Peyer's patch (tissue), 4 donors: ENCODE measurements at places on chromosomes 7 and 10. TPM values are rescaled to one million over a fixed set of nuclear protein-coding genes. Genes with fewer than 3 reads are reported as not detected.
A peak's percentile ranks its signal among the peaks of the same experiment; 100 is the strongest.

Gene GOLGA7B
- 0.88 TPM for total RNA-seq

Gene SFR1
- 2.5 TPM for total RNA-seq

Gene PKD2L1
- not detected for total RNA-seq

DNA sequence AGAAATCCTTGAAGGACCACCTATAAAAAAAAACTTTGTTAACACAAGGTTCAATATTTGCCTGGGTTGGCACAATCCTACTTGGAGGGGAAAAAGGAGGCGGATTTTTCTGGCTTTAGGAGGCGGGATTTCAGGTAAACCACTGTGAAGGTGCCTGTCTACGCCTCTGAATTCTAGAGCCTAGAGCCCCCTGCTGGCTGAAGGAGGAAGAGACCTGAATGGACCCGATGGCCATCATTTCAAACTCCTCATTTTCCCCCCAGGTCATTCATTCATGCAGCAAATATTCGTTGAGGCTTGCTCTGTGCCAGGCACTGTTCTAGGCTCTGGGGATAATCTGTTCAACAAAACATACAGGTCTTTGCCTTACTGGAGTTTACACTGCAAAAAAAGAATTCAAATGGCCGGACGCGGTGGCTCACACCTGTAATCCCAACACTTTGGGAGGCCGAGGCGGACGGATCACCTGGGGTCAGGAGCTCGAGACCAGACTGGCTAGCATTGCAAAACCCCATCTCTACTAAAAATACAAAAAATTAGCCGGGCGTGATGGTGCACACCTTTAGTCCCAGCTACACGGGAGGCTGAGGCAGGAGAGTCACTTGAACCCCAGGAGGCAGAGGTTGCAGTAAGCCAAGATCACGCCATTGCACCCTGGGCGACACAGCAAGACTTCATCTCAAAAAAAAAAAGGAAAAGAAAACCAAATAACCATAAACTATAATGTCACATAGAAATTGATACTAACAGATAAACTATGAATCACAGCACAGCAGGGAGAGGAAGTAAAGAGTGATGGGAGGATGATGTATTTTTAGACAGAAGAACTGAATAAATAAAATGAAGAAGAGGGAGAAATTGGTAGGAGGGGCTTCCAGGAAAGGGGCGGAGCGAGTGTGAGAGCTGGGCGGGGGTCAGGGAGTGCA, 90.1 kb upstream of the NFE2L3 start:
- no peaks in the 10 kb centered on the region for H3K27me3 ChIP-seq
- peak; percentile 92 for DNase-seq
- H3K4me1 ChIP-seq: no peaks in the 10 kb centered on the region
- H3K36me3 ChIP-seq: no peaks in the 10 kb centered on the region

DNA sequence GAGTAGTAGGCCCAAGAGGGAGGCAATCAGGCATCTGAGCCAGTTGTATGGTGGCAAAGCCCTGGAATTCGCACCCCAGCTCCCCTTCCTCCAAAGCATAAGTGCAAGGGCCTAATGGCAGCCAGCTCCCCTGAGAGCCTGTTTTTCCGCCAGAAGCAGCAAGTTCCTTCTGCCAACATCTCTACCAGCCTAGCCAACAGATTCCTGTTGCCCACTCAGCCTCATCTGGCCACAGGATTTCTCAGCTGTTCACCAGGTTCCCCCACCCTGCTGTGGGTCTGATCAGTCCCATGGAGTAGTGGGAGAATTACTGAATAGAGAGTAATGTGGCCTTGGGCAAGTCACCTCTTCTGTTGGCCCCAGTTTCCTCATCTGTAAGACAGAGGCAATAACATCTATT, 186.2 kb upstream of the PDE1C start:
- H3K27me3 ChIP-seq: no peaks in the 10 kb centered on the region
- DNase-seq: no peak
- no peak overlapping the region for H3K27ac ChIP-seq
- no peaks in the 10 kb centered on the region for H3K4me1 ChIP-seq
- no peaks in the 10 kb centered on the region for H3K36me3 ChIP-seq
- no peak overlapping the region for H3K4me3 ChIP-seq

GRCh38 chr10:100888957-100889356, 23.8 kb upstream of the SLF2 start:
- H3K4me3 ChIP-seq: no peak overlapping the region
- no peaks in the 10 kb centered on the region for H3K27me3 ChIP-seq
- H3K36me3 ChIP-seq: no peaks in the 10 kb centered on the region
- H3K27ac ChIP-seq: no peak overlapping the region
- no peaks in the 10 kb centered on the region for H3K4me1 ChIP-seq
- DNase-seq: no peak

GRCh38 chr10:75402486-75403143, 1.1 kb upstream of the ZNF503 start:
- H3K36me3 ChIP-seq: no peaks in the 10 kb centered on the region
- H3K27me3 ChIP-seq: no peaks in the 10 kb centered on the region
- peaks cover 10% of the 10 kb centered on the region for H3K4me1 ChIP-seq
- peak; percentile 63 for DNase-seq

DNA sequence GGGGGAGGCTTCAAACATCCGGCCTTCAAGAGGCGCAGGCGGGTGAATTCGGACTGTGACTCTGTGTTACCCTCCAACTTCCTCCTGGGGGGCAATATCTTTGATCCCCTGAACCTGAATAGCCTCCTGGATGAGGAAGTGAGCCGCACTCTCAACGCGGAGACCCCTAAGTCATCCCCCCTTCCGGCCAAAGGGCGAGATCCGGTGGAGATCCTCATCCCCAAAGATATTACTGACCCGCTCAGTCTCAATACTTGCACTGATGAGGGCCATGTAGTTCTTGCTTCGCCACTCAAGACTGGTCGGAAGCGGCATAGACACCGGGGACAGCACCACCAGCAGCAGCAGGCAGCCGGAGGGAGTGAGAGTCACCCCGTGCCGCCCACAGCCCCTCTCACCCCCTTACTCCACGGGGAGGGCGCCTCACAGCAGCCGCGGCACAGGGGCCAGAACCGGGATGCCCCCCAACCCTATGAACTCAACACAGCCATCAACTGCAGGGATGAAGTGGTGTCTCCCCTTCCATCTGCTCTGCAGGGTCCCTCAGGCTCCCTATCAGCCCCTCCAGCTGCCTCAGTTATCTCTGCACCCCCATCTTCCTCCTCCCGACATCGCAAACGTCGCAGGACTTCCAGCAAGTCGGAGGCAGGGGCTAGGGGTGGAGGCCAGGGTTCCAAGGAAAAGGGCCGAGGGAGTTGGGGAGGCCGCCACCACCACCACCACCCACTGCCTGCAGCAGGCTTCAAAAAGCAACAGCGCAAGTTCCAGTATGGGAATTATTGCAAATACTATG, 1.1 kb downstream of the MEPCE start:
- peak overlapping the region; percentile 59 for H3K4me3 ChIP-seq
- H3K36me3 ChIP-seq: peaks cover 25% of the 10 kb centered on the region
- no peak for DNase-seq
- H3K4me1 ChIP-seq: peaks cover 20% of the 10 kb centered on the region
- H3K27ac ChIP-seq: peak overlapping the region; percentile 96

- H3K4me3 ChIP-seq: no peak overlapping the region
- H3K4me1 ChIP-seq: no peaks in the 10 kb centered on the region
- H3K27ac ChIP-seq: no peak overlapping the region
Measured at GRCh38 chr10:112248584-112249295, 34.5 kb upstream of the TECTB start.

DNA sequence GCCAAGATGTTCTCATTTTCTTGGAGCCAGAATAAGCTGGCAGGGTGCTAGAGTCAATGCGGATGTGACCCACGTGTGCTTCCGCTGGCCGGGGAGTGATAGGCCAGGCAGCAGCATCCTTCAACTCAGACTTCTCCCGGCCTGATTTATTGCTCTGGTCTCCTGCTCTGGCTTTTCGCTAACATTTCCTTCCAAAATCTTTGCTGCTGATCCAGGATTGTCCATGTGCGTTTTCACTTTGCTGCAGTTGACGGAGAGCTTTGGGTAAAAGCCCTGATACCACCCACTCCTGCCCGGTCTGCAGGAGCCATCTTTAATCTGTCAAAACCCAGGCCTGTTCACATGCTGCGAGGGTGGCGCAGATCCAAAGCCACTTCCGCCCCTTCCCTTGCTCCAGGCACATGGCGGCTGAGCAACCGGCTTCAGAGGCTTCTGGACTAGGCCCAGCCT, 106.8 kb downstream of the CYP26A1 start:
- H3K4me3 ChIP-seq: no peak overlapping the region
- H3K27ac ChIP-seq: no peak overlapping the region
- no peaks in the 10 kb centered on the region for H3K4me1 ChIP-seq
- no peak for DNase-seq
